ENCODE measurements at places on chromosomes 3 and 15.

DNA sequence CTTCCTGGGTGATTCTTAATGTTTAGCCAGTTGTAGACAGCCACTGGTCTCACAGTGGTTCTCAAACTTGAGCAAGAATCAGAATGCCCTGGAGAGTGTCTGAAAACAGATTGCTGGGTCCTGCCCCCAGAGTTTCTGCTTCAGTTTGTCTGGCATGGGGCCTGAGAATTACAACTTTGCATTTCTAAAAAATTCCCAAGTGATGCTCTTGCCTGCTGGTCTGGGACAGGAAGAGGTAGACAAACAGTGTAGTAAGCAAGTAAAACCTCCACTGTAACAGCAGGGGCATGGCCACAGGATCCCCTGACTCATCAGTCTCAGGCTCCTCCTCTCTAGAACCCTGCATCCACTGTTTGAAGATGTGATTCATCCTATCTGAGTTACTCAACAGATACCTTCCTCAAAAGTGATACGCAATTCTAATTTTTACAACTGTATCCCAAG, 36.5 kb downstream of the DZIP1L start:
- DNase-seq: no peak

GRCh38 chr3:134952371-134952770, 157.3 kb downstream of the EPHB1 start:
- DNase-seq: no peak

DNA sequence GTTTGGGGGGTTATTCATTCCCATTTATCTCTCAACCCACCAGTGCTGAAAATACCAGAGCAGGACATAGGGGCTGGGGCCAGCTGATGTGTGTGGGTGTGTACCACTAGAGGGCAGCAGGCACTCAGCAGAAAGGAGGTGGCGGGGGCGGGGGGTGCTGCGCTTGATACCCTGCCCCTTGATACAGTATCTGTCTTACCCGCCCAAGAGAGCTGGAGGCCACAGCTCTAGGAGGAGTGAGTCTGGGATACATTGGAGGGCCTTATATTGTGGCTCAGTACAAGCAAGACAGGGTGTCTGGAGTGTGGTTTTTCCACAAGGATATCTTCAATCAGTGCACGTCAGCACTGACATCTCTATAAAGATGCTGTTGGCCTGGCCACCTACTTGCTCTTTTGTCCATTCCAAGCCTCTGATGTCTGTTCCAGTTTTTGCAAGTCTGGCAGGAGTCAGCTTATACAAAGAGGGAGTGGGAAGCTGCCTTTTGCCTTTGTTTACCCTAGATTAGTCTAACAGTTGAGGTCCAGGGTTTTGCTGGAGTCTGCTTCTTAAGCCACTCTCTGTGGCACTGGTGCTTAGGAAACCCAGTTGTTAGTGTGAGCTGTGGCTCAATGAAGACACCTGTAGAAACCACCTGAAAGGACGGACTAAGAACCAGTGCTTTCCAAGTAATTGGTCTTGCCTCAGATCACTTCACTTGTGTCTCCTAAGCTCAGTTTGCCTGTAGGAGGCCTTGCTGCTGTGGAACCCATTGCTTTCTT, 1.5 kb upstream of the RBM15B start:
- peak; percentile 66 for DNase-seq

DNA sequence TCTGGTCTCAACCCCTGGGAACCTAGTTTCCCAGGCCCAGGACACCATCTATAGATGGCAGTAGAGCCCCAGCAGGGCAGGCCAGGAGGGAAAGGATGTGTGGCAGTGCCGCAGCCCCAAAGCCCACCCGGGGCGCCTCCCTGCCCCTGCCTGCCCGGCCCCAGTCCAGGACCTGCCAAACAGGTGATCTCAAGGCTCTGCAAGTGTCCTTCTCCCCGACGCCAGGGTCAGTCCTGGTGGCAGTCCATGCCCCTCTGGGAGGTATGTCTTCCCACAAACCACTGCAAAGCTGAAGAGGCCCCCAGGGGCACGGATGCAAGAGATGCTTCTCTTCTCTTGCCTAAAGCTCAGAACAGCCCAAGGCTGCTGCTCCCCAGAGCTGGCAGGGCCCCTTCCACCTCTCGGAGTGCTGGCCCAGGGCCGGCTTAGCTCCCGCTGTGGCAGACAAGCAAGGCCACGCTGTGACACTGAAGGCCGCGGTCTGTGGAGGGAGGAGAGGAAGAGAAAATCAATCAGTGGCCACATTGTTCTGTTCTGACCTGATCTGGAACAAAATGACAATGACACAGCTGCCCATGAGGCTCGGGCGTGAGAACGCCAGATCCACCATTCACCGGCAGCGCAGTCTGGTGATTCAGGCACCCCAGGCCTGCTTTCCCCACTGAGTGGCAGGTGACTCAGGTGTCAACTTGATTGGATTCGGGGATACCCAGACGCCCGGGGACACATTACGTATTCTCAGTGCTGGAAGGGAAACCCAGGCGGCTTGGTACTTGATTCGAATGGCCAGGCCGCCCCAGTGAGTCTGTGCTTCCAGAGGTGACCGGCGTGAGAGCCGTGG, 34.0 kb downstream of the KLHL25 start:
- DNase-seq: peak; percentile 74

DNA sequence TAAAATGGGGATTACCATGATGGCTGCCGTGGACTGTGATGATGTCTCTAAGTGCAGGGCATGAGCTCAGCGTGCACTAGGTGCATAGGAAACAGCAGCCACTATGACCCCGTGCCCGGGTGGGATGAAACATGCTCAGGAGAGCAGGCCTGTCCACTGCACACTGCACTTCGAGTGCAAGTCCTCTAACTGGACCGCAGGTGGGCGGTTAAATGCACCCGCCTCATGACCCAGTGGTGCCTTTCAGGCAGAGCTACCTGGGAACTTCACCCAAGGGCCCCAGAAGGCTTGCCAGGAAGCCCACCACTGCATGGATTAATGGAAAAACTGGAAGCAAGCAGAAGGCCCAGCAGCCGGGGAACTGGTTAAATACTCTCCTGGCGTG, 34.0 kb downstream of the PRKCD start:
- DNase-seq: no peak

DNA sequence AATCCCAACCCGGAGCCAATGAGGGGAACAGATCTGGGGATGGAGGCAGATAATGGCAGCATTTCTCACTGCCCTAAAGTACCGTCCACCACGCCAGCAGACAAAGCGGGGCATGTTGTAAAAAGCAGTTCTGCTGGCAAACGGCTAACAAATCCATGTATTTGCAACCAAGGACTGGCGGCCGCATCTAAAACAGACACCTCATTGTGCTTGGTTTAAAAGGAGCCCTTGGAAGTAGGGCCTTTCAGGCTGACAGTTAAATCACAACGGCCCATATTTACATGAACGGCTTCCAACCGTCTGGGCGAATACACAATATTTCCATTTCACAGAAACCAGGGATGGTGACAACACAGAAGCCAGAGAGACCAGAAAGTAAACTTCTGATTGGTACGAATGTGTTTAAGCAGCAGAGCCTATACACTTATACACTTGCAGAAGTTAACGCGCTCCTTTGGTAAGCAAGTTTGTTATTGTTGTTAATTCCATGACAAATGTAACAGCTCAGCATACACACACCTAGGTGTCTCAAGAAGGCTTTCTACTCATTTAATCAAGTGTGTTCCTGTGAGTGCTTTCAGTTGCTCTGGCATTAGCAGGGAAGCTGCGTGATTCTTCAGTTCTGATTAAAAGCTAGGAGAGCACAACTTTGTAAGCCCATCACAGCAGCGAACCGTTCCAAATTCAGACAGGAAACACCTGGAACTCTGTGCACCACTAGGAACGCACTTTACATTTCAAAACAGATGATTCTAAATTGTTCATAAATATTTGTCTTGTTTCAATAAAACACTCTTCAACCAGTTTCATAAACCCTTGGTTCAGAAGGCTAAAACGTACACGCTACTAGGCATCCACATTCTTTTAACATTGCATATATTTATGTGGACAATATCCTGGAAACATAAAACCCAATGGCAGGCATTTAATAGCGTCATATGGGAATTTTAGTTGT, 112.9 kb downstream of the PDZRN3 start:
- DNase-seq: peak; percentile 89

GRCh38 chr3:179697736-179698332, 45.0 kb downstream of the USP13 start:
- no peak for DNase-seq

- no peak for DNase-seq
Observed at GRCh38 chr3:114659109-114660061, 365.6 kb downstream of the TIGIT start.

DNA sequence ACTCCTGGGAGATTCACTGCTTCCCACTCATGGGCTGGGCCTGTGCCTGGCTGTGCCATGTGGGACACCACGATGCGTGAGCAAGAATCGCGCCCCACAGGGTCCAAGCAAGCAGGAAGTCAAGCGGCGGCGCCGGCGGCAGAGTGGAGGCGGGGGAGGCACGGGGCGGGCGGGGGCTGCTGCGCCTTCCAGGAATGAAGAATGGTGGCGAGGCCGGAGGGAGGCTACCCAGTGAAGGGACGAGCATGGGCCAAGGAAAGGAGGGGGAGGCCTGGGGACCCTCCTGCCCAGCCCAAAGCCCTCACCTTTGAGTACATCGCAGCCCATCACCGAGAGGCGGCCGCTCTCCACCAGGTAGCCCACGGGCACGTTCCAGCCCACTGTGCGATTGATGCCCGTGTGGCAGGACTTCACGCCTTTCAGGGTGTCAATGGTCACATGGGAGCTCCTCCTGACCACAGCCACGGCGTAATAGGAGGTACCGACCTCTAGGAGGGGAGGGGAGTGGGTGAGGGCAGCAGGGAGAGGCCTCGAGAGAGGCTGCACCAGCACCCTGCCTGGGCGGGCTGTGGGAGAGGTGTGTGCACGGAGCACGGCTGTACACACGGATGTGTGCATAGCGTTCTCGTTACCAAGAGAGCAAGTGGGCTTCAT, 5.5 kb downstream of the MELTF start:
- DNase-seq: no peak

GRCh38 chr15:71800190-71800589, 10.2 kb upstream of the NR2E3 start:
- DNase-seq: no peak

GRCh38 chr3:154919226-154919625, 160.9 kb upstream of the MME start:
- no peak for DNase-seq

DNA sequence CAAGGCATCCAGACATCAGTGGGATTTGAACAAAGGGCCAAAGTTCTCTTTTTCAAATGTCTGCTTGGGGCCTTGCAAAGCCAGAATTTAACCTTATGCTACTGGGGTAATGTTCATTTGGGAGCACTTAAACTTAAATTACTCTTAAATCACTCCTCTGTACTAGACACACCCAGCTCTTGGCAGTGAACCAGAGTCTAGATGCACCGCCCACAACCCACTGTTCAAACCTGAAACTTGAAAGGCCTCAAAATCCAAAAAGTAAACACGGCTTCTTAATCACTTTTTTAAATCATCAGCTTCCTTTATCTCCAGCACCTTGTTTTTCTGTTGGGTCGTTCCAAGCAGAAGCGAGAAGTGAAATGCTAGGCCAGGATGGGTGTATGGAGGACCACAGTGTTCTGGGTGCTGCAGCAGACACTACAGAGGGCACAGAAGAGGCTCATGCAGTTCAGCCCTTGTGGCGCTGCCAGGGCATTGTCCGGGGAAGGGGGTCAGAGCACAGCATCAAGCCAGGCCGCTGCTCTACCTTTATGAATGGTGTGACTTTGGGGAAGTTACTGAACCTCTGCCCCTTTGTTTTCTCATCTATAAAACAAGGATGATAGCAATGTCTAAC, 28.8 kb downstream of the MECOM start:
- DNase-seq: peak; percentile 29

- no peak for DNase-seq
Observed at GRCh38 chr3:123842711-123843110, 41.4 kb downstream of the MYLK start.

GRCh38 chr3:13626396-13626795, 77.5 kb downstream of the FBLN2 start:
- peak; percentile 49 for DNase-seq

- no peak for DNase-seq
Observed at GRCh38 chr15:36234743-36235142, 344.7 kb upstream of the CDIN1 start.

- no peak for DNase-seq
Observed at GRCh38 chr15:39267685-39268084, 313.2 kb upstream of the THBS1 start.

DNA sequence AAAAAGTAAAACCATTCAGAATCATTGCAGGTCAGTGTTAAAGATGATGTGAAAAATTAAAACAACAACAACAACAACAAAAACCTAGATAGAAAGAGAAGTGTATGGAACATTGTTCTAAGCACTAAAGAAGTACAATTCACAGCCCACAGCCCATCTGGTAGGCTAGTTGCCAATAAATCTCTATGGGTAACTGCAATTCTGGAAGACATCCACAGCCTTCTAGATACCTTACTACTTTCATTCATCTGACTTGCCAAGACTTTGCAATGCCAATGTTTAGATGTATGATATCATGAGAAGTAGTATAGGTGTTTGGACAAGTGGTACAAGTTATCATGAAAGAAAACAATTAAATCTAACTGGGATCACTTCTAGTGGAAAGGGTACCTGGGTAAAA, 198.6 kb downstream of the VGLL3 start:
- no peak for DNase-seq

DNA sequence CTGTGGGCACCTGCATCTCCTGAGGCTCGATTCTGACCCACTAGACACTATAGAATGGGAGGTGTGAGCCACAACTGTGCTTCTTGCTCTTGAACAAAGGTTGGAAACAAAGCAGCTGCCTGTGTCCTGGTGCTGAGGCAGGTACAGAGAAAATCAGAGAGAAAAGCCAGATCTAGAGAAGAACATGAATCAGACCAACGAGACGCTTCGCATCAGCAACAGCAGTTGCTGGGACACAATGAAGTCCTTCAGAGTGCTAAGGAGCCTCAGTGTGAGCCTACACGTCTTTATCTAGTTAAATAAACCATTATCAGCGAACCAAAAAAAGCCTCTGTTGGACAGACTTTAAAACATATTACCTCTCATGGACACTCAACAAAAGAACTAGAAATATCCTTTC, 86.3 kb upstream of the MEX3B start:
- DNase-seq: no peak

- DNase-seq: no peak
Observed at GRCh38 chr3:33075995-33076394, 21.0 kb downstream of the GLB1 start.

DNA sequence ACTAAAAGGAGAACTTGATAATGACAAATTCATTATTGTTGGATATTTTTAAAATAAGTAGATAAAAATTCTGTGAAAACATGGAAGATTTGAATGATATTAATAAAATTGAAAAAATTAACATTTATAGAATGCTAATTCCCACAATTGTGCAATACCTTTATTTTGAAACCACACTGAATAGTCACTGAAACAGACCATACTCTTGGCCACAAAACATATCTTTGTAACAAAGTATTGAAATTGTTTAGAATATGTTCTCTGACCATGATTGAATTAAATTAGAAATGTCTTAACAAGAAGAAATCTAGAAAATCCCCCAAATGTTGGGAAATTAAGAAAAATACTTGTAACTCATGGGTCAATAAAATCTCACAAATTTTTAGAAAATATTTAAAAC, 49.2 kb downstream of the ARHGAP11B start:
- no peak for DNase-seq

GRCh38 chr3:140630366-140630765, 47.5 kb upstream of the TRIM42 start:
- DNase-seq: no peak

- peak; percentile 44 for DNase-seq
Observed at GRCh38 chr15:48963524-48964113, at the start of gene SHC4. Gene SHC4, minus strand, starts transcription at chr15:48963919. Its CDS starts 904 bp downstream, at chr15:48963015.

- DNase-seq: no peak
Observed at GRCh38 chr15:43253431-43254403, 13.0 kb downstream of the TGM5 start.

- no peak for DNase-seq
Observed at GRCh38 chr15:89230277-89230676, 8.9 kb upstream of the RLBP1 start.

GRCh38 chr15:67826717-67827561, 1.6 kb downstream of the SKOR1 start:
- no peak for DNase-seq

Measured in posterior cingulate gyrus (tissue), 11 donors.